ENCODE measurements at places on chromosomes 2 and 18.
A peak's percentile ranks its signal among the peaks of the same experiment; 100 is the strongest.

- peak; percentile 82 for DNase-seq
Observed at GRCh38 chr18:22342625-22343024, 75.1 kb downstream of the CTAGE1 start.

GRCh38 chr2:149192427-149192826 is 138.0 kb upstream of the LYPD6 start:
- DNase-seq = peak; percentile 36

GRCh38 chr2:186526281-186526680 is 40.2 kb downstream of the ZC3H15 start:
- no peak for DNase-seq

- DNase-seq = no peak
Observed at GRCh38 chr18:76376668-76377358, 118.2 kb downstream of the ZNF516 start.

- DNase-seq = no peak
Observed at GRCh38 chr2:11506611-11506969, 27.3 kb upstream of the GREB1 start.

- no peak for DNase-seq
Observed at GRCh38 chr18:21474621-21475020, 125.9 kb downstream of the ESCO1 start.

DNA sequence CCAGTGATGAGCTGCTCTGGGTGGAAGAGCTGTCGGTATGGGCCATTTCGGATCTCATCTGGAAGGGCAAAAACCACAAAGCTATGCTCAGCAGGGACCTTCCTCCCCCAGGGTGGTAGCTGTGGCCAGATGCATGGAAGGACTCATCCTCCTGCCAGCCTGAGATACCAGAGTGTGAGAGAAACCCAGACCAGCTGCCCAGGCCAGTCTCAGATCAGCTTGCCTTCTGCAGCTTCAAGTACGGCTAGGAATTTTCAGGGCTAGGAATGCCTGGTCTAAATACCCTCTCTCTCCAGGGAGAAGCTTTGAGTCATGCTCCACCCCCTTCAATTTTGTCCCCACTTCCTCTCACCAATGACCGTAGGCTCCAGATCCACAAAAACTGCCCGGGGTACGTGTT is 1.4 kb upstream of the TUBA4B start:
- DNase-seq = no peak

- no peak for DNase-seq
Observed at GRCh38 chr2:55140316-55141219, 90.3 kb upstream of the RTN4 start.

Data from EL (cell line).